NCI-H526 (cell line): ENCODE measurements at places on chromosomes 1 and 21.

GRCh38 chr1:224178894-224179293 is 4.1 kb upstream of the DEGS1 start:
- DNase-seq: no peak

DNA sequence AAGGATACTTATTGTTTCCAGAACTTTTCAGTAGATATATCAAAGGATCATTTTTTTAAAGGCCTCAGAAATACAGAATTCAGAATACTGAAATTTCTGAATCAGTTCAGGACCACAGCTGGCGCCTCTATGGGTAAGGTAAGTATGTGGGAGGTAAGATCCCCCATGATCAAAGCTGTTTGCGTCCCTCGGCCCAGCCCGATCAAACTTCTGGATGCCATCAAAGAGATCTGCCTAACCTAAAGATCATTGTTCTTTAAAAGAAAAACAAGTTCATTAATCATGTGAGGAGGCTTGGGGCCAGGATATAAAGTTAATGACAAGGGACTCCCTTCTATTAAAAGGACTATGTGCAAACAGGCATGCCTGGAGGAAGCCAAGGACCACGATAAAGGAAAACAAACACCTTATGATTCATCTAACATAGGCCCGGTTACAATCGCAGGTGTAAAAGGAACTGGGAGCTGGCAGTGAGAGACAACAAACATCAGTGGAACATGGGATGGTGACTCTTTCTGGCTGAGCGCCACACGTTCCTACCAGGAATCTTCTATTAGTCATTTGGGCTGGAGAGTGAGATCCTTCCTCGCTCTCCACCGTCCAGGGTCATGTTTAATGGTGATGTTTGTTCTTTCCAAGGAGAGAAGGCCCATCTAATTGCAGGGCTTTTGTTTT is 2.8 kb upstream of the BACE2 start:
- no peak for DNase-seq

DNA sequence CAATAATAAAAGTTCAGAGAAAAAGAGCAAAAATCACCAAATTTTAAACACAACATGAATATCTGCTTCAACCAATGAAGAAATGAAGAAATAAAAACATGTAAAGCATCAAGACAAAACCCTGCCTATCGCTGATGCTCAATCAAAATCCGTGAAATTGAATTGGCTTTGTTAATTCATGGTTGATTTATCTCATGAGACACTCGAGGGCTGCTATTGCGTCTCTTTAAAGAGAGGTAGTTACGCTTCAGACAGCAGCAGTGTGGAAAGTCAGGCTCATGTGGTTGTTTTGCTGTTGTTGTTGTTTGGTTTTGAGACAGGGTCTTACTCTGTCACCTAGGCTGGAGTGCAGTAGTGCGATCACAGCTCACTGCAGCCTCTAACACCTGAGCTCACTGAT is 65.5 kb upstream of the RGS7 start:
- no peak for DNase-seq

- DNase-seq: no peak
These were observed 64.2 kb upstream of the ERRFI1 start for GRCh38 chr1:8090241-8090702.

DNA sequence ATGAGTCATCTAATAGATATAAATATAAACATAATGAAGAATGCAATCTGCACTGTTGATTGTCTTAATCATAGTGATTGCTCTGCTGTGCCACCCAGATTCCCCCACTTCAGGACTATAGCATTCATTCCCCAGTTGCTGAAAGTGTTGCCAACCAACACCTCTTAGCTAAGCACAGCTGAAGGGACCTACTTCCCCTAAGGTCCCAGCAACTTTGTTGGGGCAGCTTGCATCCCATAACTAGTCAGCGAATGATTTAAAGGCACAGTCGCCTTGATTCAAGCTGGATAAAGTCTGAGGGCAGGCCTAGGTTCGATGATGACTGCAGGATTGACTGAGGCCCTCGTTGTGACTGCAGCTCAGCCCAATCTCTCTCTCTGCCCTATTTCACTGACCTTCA is 14.3 kb upstream of the RGS1 start:
- DNase-seq: no peak

GRCh38 chr1:33330361-33330890 is 9.5 kb upstream of the A3GALT2 start:
- DNase-seq: no peak

- no peak for DNase-seq
These were observed 92.3 kb upstream of the UBE2U start for GRCh38 chr1:64110924-64111777.

DNA sequence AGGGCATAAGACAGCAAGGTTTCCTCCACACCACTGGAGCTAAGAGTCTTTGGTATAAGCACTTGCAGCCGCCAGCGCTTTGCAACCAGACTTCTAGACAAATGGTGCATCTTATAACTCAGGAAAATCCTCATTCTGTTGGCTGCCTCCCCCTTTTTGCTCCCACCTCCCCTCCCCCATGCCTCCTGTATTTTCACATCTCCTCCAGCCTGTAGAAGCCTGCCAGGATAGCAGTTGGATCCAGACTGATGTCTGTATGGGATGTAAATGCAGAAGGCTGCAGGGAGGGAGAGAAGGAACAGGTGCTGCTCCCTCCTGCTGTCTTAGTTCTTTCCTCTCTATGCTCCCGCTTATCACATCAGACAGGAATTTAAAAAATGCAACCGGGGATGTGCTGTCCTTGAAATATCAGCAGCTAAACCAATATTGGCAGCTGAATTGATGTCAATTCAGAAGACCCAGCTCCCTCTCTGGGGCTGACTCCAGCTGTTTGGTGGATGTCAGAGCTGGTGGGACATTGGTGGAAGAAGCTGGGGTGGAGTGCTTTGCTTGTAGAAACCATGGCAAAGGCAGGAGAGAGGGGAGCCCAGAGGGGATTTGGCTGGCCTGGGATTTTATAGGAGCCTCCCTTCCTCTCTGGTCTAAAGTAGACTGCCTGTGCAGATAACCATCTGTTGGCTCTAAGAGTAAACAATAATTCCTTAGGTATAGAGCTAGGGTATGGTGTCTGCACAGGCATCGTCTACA is 53.5 kb downstream of the NFASC start:
- no peak for DNase-seq

DNA sequence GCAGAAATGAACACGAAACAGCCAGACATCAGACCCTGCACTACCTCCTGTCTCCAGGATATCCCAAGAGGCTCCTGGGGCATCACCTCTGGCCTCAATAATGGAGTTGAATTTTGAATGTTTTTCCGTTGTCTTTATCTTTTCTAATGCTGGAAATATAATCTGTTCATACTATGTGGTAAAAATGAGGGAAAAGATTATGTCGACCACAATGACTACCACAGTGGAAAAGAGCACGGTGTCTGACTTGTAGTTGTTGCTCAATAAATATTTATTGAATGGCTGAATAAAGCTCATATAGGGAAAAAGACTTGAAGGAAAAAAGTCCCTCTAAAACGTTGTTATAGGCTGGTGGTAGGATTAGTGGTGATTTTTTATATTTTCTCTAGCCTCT is 44.6 kb upstream of the ROR1 start:
- no peak for DNase-seq

GRCh38 chr1:213201380-213202155 is 150.5 kb downstream of the RPS6KC1 start:
- DNase-seq: no peak

DNA sequence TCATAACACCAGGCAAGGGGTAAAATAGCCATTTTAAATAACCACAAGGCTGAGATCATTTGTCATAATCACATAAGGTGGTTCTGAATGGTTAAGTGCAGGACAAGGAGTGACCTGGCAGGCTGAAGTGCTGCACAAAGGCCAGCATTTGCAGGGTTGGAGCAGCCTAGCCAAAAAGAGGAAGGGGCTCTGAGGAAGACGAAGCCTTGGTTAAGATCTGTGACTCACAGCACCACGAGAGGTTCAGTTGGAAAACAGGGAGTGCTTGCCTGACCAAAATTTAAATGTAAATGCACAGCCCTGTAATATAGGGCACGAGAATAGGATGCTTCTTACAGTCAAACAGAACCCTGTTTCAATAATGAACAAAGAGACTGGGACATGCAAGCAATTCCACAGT is 12.1 kb downstream of the ATP5PF start:
- DNase-seq: no peak

GRCh38 chr1:172944931-172945330 is 105.8 kb downstream of the TNFSF18 start:
- no peak for DNase-seq

- no peak for DNase-seq
These were observed 51.0 kb downstream of the MT1HL1 start for GRCh38 chr1:236953151-236953700.

DNA sequence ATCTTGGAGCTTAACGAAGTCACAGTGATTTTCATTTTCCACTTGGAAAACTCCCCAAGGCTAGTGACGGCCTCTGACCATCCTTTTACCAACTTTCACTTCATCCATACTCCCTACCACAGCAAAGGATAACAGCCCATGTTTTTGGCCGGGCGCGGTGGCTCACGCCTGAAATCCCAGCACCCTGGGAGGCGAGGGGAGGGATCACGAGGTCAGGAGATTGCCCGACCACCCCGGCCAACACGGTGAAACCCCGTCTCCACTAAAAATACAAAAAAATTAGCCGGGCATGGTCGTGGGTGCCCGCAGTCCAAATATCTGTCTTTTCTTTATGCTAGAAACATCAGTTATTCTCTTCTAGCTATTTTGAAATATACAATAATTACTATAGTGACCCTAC is 7.3 kb downstream of the ASPM start:
- DNase-seq: no peak

DNA sequence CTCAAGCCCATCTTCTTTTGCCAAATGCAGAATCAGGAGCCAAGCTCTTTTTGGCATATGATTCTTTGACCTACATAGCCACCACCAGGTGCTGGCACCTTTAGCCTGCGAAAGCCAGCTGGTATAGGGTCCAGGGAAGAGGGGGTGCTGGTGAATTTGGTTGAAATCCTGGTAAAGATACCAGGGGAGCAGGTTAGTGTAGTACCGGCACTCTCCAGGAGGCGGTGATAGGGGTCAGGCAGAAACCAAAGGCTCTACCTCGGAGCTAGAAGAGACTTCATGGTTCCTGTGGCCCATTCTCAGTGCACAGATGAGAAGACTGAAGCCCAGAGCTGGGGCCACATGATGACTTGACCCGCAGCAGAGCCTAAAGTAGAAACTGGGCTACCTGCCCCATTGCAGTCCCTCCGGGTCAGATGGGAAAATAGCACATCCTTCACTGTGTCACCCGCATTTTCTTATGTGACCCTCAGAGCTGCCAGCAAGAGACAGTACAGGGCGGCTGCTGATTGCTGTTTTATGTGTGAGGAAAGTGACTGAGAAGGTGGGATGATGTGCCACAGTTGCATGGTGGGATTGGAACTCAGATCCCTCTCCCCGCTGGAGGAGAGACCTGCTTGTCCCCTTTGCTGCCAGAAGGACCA is 36.0 kb upstream of the IL19 start:
- peak; percentile 52 for DNase-seq

GRCh38 chr1:183942933-183943693 is 94.4 kb downstream of the COLGALT2 start:
- DNase-seq: no peak

GRCh38 chr1:157292302-157292701 is 154.1 kb upstream of the ETV3 start:
- no peak for DNase-seq

- DNase-seq: no peak
These were observed 1.4 kb downstream of the GUK1 start for GRCh38 chr1:228141226-228142044.

DNA sequence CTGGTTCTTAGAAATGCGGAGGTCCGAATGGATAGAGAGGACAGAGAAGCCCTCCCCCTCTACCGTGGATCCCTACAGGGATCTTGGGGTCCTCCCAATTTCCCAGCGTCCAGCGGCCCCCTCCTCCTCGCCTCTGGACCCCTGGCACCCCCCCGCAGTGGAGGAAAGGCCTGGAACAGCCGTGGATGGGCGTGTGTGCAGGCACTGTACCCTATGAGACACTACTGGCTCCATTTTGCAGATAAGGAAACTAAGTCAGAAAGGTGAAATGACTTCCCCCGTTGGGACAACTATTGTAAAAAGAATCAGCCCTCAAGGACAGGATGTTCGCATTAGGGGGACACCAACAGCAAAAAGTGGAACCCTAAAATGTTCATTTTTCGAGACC is 931 bp upstream of the CLSTN1 start:
- DNase-seq: no peak

DNA sequence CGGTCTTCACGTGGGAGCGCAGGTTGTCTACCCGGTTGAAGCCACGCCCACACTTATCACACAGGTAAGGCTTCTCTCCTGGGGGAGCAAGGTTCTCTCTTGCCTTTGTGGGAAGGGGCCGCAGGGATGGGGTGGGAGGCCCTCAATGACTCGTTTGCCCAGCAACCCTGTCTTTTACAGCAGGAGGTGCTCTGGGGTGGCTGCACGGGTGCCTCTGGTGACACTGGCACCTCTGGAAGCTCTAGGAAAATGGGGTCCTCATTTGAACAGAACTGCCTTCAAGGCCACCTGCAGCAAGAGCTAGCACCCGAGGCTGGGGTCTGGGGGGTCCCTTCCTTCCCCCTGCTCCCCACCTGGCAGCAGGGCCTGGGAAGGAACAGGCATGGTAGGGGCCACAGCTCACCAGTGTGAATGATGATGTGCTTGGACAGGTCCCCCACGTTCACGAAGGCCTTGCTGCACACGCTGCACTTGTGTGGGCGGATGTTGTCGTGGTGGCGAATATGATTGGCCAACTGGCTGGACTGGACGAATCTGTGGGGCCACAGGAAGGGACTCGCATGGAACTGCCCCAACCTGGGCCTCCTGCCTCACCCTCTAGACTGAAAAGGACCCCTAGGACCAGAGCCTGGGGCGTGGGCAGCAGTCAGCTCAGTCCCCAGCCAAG is 33.1 kb downstream of the ZBTB17 start:
- DNase-seq: no peak

DNA sequence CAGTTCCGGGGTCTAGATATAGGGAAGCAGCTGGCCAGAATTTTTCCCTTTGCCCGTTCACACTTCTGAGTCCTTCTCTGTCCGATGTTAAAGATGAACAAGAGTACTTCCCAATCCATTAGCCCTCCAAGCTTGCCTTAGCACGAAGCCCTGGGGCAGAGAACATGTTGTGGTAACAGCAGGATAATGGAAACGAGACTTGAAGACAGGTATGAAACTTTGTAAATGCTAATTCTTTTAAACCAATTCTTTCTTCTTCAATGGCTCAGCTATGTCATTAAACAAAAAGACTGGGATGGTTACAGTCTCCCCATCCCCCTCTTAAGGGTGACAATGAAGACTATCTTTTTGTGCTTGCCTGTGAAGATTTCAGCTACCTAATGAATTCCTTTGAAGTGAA is 218.5 kb downstream of the PLA2G4A start:
- DNase-seq: no peak

DNA sequence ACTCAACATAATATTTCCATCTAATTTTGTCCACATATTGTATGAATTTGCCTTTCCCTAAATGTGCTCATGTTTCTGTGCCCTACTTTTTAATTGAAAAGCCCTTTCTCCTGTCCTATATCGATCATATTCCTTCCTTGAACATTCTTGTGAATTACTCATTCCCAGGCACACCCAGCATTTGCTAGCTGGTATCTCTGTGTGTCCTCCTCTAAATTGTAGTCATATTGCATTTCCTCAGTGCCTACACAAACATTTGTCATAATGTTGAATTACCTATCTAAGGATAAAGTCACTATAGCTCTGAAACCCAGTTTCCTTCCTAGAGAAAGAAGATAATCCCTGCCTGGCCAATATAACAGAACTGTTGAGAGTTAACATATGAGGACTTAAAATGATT is 39.6 kb upstream of the TBX15 start:
- DNase-seq: no peak
